Activated CD4-positive, alpha-beta T cell treated with anti-CD3 and anti-CD28 coated beads for 36 hours (primary cell): ENCODE measurements at places on chromosomes 4 and X. TPM values are rescaled to one million over a fixed set of nuclear protein-coding genes. Genes with fewer than 3 reads are reported as not detected.

DNA sequence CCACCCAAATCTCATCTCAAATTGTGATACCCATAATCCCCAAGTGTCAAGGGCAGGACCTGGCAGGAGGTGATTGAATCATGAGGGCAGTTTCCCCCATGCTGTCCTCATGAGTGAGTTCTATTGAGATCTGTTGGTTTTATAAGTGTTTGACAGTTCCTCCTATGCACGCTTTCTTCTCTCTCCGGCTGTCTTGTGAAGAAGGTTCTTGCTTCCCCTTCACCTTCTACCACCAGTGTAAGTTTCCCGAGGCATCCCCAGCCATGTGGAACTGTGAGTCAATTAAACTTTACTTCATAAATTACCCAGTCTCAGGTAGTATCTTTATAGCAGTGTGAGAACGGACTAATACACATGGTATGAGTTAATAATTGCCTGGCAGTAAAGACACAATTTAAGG lies 581.7 kb upstream of the AMOT start:
- no peaks in the 10 kb centered on the region for H3K4me1 ChIP-seq
- H3K36me3 ChIP-seq, result no peaks in the 10 kb centered on the region
- no peak for DNase-seq
- no peak overlapping the region for H3K4me3 ChIP-seq

DNA sequence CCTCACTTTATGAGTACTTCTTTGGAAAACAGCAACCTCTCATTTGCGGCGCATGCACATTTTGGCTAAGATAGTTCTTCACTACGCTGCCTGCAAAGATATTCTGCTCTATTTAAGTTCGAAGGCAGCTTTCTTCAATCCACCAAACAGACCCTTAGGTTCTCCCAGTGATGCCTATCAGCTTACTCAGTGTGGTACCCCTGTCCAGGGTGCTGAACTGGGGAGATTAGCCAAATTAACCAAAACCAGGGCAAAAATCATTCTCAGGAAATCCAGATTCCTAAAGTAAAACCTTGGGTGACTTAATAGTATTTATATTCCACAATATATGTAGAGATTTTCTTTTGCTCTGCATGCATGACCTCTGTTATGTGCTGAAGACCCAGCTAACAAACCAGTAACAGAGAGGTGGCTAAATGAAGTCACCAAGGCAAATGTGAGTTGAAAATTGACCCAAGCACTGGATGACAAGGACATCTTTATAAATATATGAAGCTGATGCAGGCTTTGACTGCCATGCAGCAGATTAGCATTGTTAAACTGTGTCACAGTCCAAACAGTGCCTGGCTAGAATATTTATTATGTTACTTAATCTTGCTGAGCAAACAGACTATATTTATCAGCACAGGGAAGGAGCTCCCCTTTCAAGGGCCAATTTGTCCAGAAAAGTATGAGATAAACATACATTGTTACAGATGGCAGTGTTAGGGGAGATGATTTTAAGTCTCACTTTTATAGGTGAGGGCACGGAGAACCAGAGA lies 418.2 kb downstream of the STIM2 start:
- H3K27ac ChIP-seq, result no peak overlapping the region
- H3K4me3 ChIP-seq, result no peak overlapping the region
- H3K4me1 ChIP-seq, result no peaks in the 10 kb centered on the region
- DNase-seq, result peak; percentile 16

DNA sequence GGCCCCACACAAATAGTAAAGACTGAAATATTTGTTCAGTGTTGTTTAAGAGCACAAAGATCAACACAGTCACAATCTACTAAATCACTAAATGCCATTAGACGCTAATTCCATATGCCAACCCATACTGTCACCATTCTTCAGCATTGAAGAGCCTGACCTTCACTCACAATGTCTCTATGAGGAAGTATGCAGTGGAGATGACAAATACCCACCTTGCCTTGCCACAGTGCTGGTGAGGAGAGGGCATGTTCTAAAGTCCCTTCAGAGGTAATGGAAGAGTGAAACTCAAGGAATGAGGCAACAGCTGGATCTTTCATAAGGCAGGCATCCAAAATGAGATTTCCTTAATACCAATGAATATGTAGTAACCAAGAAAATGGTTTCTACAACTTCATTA lies 50.4 kb downstream of the FRMD7 start:
- H3K27ac ChIP-seq, result no peak overlapping the region
- no peaks in the 10 kb centered on the region for H3K27me3 ChIP-seq
- H3K36me3 ChIP-seq, result peaks cover 4% of the 10 kb centered on the region
- H3K4me1 ChIP-seq, result no peaks in the 10 kb centered on the region

Gene FREM3
- not detected for total RNA-seq

- H3K36me3 ChIP-seq, result no peaks in the 10 kb centered on the region
- H3K27ac ChIP-seq, result no peak overlapping the region
- H3K27me3 ChIP-seq, result no peaks in the 10 kb centered on the region
- no peak for DNase-seq
These were observed 19.5 kb upstream of the ZNF41 start for GRCh38 chrX:47502316-47503125.

Gene USP26
- not detected for total RNA-seq

DNA sequence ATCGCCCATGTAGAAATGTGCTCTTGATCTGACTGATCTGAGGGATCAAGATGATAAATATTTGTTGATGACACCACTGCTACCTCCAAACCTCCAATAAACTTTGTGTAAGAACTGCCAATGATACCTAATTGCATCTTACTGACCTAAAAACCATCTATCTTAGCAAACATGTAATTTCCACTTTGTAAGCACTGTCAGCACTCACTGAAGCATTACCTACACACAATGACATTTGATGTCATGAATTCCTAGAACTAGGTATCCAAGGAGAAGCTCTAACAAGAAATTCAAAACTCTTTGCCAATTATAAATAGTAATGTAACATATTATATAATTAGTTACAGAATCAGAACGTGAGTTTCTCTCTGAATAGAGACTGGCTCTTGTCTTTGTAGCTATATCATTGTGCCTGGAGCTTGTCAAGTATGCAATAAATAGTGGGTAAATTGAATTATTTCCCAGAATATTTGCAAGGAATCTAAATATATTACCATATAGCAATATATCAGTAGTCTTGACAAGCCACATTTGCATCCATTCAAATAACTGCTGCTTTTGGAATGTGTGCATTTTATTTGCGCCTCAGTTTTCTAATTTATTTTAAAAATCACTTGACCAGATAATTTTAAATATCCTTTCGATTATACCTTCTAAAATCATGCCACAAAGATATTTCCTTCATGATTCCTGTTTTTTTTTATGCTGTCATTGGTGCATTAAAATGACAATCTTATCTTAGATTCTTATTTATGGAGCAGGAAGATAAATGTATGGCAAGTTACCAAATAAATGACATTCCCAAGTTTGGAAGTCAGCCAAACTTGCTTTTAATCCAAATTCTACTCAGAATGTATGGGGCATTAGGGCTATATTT lies 232.3 kb upstream of the NEIL3 start:
- H3K4me3 ChIP-seq, result no peak overlapping the region

Gene GAGE1
- not detected for total RNA-seq

Gene STARD8
- total RNA-seq, result 0.11 TPM
